ENCODE measurements at places on chromosomes 11 and 22. TPM values are rescaled to one million over a fixed set of nuclear protein-coding genes. Genes with fewer than 3 reads are reported as not detected.

The OR8A1 gene
- total RNA-seq: not detected

DNA sequence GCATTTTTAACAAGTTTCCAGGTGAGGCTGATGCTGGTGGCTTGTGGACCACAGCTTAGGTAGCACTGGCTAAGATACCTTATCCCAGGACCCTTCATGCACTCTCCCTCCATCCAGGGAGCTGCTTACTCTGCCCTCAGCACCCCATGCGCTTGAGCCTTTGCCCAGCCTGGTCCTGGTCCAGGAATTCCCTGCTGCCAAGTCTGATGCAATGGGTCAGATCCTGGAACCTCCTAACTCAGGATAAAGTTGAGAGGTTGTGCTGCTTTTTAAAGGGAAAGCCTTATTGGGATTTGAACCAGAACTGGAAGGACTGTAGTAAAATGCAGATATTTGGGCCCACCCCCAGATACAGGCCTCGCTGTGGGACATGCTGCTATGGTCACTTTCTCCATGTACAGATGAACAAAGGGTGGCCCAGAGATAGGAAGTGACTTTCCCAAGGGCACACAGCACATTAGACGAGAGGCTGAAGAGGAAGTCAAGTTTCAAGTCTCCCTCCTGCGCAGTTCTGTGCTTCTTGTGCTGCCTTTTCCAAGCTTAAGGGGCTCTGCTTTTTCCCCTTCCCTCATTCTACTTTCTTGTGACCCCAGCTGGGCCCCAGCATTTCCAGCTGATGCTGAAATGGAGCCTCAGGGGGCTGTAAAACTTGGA, 824 bp upstream of the LGALS12 start:
- H3K4me1 ChIP-seq: peaks cover 16% of the 10 kb centered on the region
- no peaks in the 10 kb centered on the region for H3K27me3 ChIP-seq
- H3K36me3 ChIP-seq: no peaks in the 10 kb centered on the region
- H3K4me3 ChIP-seq: no peak overlapping the region
- DNase-seq: no peak

The OR52E8 gene
- total RNA-seq: not detected

The MRPL11 gene
- total RNA-seq: 152 TPM

DNA sequence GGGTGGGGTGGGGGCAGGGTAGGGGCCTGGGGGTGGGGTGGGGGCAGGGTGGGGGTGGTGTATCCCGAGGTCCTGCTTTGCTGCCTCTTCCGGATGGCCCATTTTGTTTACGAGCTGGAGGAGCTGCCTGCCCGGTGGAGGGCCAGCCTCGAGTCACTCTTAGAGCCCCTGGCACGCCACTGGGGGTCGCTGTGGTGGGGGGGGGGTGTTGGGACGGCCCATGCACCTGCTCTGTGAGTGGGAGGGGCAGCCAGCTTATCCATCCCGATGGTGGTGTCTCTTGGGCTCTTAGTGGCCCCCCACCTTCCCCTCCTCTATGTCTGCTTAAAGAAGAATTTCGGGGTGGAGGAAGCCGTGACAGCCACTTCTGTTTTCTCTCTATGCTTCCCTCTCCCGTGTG, 24.6 kb downstream of the MRGPRD start:
- no peak for DNase-seq
- no peak overlapping the region for H3K27ac ChIP-seq
- no peaks in the 10 kb centered on the region for H3K36me3 ChIP-seq
- H3K4me1 ChIP-seq: peaks cover 2% of the 10 kb centered on the region
- no peak overlapping the region for H3K4me3 ChIP-seq

GRCh38 chr11:73980001-73980961, 2.4 kb downstream of the UCP2 start:
- H3K27me3 ChIP-seq: no peaks in the 10 kb centered on the region
- peaks cover 28% of the 10 kb centered on the region for H3K36me3 ChIP-seq
- no peak overlapping the region for H3K27ac ChIP-seq

GRCh38 chr11:70872955-70873735, 379.2 kb downstream of the SHANK2 start:
- peaks cover 19% of the 10 kb centered on the region for H3K4me1 ChIP-seq
- DNase-seq: peak; percentile 10
- no peaks in the 10 kb centered on the region for H3K27me3 ChIP-seq
- H3K36me3 ChIP-seq: no peaks in the 10 kb centered on the region
- no peak overlapping the region for H3K27ac ChIP-seq

DNA sequence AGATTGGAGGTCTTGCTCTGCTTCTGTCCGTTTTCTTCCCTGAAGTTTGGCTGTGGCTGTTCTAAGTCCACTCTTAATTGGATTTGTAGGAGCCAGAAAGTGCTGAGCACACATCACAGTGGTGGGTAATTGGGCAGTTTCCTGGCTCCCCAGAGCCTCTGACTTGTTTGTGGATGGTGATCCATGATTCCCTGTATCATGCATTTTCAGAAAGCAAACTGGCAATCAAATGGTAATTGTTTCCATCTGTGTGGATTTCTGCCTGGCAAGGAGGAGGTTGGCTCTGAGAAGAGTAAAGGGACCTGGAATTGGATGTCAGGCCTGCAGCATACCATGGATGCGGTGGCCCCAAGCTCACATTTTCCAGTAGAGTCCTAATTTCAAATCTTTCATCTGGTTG, 49.5 kb downstream of the PPFIBP2 start:
- H3K36me3 ChIP-seq: no peaks in the 10 kb centered on the region
- DNase-seq: no peak
- H3K4me1 ChIP-seq: no peaks in the 10 kb centered on the region
- no peak overlapping the region for H3K27ac ChIP-seq
- no peaks in the 10 kb centered on the region for H3K27me3 ChIP-seq

DNA sequence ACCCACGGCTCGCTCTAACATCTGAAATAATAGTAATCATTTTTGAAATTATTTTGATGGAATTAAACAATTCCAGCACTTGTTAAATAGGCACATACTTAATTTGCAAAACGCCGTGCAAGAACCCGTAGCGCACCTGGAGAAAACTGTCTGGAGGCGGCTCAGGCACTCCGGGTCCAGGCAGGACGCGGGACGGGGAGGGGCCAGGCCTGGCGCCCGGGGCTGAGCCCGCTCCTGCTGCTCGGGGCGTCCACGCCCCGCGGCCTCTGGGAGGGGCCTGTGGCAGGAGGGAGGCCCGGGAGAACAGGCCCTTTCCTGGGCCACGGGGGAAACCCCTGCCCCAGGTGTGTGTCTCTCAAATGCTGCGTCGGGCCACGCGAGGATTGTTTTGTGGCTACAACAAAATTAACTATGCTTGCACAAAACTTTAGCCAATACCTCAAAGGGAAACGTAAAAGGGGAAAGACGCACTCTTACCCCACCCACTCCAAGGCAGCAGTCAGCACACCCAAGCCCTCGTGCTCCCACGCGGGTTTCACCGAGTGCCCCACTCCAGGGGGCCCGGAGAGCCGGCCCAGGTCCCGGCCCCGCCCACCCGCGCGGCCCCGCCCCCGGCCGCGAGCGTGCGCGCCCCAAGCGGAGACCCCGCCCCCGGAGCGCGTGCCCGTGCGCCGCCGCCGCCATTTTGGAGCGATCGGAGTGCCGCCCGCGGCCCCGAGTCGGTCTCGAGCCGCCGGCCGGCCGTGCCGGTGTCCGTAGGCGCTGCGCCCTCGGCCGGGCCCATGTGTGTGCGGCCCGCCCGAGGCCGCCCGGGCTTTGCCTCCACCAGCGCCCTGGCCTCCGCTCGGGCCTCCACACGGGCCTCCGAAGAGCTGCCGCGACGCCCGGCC, at the start of gene PPP6R2:
PPP6R2 (plus strand) TSS at position 677 of the 890 bp plus-strand sequence. CDS start 50,582 bp downstream, outside the sequence.
- peak; percentile 96 for DNase-seq
- H3K36me3 ChIP-seq: no peaks in the 10 kb centered on the region
- H3K27ac ChIP-seq: peak within 1 kb of the TSS; percentile 58
- H3K27me3 ChIP-seq: no peaks in the 10 kb centered on the region

DNA sequence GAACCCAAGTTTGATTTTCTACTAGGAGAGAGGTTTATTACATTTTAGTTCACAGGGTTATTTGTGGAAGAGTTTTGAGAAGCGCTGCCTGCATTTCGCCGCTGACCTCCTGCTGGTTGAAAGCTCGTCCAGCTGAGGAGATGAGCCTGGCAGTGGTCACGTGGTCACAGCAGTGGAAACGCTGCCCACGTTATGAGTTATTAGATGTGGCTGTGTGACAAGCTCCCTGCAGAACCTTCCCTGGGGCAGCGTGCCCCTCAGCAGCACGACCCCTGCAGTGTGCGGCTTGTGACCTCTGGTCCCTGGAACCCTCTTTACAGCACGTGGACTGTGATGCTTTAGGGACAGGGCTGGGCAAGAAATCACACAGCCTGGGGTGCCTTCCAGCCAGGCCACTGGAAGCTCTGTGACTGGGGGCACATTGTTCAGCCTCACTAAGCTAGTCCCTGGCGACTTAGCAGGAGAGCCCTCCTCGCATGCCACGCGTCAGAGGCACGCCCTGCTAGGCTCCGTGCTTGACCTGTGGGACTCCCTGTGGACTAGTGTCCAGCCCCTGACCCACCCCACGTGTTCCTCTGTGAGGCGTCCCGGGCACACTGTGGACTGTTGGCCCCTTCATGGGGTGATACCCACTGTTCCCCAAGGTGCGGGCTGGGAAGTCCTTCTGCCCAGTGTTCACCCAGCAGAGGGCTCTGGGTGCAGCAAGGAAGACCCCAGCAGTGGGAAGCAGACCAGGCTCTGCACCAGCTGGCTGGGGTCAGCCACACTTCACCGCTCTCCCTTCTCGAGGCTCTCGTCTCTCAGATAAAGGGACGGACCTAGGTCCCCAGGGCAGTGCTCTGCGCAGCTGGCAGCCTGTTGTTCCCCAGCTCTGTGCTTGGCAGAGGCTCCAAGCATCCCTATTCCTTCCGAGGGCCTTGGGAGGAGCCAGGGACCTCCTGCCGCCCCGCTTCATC, 349.5 kb downstream of the TBC1D22A start:
- no peak for DNase-seq
- H3K27me3 ChIP-seq: no peaks in the 10 kb centered on the region
- no peak overlapping the region for H3K4me3 ChIP-seq

GRCh38 chr11:10107497-10107896, 186.5 kb downstream of the SBF2 start:
- peaks cover 3% of the 10 kb centered on the region for H3K4me1 ChIP-seq
- no peak overlapping the region for H3K4me3 ChIP-seq
- no peaks in the 10 kb centered on the region for H3K27me3 ChIP-seq
- H3K36me3 ChIP-seq: no peaks in the 10 kb centered on the region
- H3K27ac ChIP-seq: no peak overlapping the region

DNA sequence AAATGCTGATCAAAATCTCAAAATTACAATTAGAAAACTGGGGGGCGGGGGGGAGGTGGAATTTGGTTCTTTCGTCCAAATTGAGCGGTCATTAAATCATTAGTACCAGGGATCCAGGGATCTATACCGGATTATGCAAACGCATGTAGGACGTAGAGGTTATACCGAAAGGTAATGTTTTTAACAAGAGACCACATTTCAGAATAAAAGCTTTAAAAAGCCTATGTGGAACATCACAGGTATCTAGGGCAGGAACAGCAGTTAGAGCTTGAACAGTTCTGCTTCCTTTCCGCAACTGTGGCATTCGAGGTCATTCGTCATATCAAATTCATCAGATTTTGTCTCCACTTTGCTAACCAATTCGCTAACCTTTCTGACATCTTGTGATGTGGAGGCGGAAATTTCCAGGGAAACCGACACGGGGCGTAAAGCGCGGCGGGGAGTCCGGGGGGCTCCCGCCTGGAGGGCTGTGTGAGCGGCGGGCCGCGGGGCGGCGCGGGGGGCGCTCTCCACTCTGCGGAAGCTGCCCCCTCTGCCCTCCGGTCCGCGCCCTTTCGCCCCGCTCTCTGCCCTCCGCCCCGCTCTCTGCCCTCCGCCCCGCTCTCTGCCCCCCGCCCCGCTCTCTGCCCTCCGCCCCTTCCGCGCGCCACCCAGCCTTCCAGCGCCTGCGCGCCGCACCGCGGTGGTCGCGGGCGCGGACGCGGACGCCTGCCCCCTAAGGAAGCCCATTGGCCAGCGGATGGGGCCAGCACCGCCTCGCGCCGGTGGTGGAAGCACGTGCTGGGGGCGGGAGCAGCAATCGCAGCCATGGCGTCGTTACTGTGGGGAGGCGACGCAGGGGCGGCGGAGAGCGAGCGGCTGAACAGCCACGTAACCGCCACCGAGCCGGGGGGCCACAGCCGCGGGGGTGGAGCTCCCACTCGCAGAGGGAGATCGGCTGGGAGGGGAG, at the start of gene DDX25:
DDX25 (plus strand) TSS at position 798 of the 949 bp plus-strand sequence; CDS start at position 808, 10 bp downstream.
- H3K36me3 ChIP-seq: peaks cover 12% of the 10 kb centered on the region
- peak within 1 kb of the TSS; percentile 91 for H3K4me3 ChIP-seq
- H3K27ac ChIP-seq: no peak within 1 kb of the TSS

- no peak overlapping the region for H3K27ac ChIP-seq
- H3K4me3 ChIP-seq: no peak overlapping the region
- no peak for DNase-seq
Measured at GRCh38 chr11:119624102-119624615, 104.8 kb downstream of the NECTIN1 start.

DNA sequence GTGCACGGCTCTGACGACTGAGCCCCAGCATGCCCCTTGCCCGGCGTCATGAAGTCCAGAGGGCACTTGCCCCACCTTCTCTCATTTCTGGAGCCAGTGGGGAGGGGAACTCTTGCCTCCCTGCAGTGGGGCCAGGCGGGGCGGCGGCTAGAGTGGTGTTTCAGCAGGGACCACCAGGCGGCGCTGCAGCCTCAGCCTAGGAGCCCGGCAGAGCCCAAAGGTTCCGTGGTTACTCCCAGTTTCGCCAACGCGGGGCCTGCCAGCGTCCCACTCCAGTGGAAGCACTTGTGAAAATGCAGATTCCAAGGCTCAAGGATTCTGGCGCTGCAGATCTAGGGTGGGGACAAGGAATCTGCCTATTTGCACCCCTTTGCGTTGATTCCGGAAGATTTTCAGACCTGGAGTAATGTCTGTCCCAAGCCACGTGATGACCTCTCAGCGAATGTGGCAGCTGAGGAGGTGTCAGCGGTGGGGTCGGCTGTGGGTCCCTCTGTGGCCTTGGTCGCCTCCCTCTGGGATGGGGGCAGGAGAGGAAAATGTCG, 55.7 kb downstream of the CD82 start:
- H3K27ac ChIP-seq: no peak overlapping the region
- DNase-seq: peak; percentile 46
- H3K4me1 ChIP-seq: no peaks in the 10 kb centered on the region
- peaks cover 9% of the 10 kb centered on the region for H3K27me3 ChIP-seq
- H3K36me3 ChIP-seq: no peaks in the 10 kb centered on the region
